Stimulated activated CD4-positive, alpha-beta T cell treated with anti-CD3 and anti-CD28 coated beads, Interleukin-1b, Interleukin-23, amount 100 ng/mL, for 48 hours (primary cell): ENCODE measurements at places on chromosomes 7 and 10.

DNA sequence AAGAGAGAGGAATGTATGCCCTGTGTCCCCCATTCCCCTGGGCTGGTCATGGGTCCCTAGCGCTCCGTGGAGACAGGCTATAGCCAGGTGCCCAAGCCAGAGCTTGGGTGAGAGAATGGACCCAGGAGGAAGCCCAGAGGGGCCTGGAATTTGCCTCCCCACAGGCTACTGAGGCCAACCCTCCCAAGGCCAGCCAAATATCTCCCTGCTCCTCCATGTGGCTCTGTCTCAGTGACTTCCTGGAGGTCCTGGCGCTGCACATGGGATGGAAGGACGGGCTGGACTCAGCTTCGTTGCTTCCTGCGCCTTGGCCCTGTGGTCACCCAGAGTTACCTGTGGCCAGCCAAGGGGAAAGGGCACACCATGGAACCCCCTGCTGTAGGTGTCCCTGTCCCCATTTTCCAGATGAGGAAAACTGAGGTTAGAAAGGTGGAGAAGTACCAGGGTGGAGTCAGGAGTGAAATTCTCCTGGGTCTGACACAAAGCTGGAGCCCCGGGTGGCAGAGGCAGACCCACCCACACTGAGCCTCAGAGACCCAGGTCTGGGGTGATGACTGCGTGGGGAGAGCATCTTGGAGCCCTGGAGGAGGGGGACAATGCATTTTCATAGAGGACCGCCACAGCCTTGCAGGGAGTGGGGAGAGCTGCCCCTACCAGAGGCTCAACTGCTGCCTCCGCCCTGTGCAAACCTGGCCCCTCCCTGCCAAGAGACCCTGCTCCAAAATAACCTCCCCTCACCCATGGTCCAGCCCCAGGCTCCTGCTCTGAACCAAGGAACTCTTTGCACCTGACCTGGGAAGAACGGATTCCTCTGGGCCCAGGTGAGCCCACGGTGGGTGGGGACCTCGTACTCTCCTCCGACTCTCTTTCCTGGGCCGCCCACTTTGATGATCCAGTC, 42.6 kb downstream of the TMEM270 start:
- DNase-seq = no peak

DNA sequence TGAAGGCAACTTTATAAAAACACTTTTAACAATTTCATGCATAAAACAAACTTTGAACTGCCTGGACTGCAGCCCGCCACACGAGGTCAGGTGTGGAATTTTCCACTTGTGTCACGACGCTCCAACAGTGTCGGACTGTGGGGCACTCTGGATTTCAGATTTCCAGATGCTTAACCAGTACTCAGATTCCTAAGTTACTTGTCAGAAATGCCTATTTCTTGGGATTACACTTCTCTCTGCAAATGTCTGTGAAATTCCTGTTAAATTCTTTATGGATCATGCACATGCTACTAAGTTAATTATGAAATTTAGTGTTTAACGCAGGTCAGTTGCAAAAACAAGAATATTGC, 473 bp upstream of the GPER1 start:
- no peak for DNase-seq

- no peak for DNase-seq
Measured at GRCh38 chr10:59279476-59279875, 82.9 kb downstream of the FAM13C start.

GRCh38 chr10:59397961-59398360, 35.6 kb upstream of the FAM13C start:
- DNase-seq = no peak

DNA sequence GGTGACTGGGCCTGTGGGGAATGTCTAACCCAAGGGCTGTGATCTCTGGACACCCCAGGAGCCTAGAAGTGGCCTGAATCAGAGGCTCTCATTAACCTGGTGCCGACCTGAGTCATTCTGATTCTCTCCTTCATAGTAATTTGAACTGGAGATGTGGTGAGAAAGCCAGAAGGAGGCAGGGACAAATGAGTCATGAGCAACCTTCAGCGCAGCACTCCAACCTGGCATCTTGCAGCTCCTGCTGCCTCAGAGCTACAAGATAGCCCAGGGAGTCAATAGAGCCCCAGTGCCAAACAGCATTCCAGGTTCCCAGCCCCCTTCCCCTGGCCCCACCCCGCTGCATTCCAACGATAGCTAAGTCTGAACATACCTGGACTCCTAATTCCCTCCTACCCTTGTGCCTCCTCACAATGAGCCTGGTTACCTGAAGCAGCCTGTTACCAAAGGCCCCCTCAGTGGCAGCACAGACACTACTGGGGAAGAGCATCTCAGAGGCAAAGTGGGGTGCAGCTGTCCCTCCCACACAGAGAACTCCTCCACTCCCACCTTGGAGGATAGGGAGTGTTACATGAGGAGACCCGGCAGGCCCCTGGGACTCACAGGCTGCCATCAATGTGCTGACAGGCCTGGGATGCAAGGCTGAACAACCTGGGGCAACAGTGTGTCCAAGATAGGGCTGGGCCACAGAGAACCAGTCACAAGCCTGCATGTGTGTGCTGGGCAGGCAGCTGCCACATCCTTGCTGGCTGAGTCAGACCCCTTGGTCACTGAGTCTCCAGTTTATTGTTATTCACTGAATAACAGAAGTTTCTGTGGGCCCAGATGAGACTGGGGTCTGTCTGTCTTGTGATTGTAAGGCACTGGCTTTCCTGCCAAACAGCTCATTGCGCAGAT, 76.8 kb upstream of the LEP start:
- DNase-seq = peak; percentile 22

DNA sequence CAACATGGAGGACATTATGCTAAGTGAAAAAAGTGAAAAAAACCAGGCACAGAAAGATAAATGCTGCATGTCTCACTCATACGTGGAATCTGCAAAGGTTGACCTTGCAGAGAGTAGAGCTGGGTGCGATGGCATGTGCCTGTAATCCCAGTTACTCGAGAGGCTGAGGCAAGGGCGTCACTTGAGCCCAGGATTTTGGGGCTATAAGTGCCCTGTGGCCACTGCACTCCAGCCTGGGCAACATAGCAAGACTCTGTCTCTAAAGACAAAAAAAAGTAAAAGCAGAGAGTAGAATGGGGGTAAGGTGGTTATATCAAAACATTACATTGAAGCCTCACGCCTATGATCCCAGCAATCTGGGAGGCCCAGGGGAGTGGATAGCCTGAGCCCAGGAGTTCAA, 22.8 kb downstream of the CBX3 start:
- DNase-seq = no peak

DNA sequence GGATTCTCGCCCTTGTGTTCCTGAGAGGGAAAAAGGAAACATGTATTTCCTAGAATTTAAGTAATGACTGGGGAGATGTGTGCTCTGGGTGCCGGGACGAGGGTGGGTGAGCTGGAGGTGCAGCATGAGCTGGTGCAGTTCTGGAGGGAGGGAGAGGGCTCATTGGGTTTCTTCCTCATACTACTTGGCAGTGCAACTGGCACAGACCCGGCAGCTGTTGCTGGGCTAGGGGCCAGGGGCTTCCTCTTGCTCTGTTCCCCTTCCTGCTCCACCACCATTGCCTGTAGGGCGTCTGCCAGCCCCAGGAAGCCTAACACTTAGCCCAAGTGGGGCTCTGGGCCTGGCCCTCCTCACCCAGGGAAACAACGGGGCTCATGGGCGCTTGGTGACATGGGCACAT, 5.9 kb downstream of the RET start:
- no peak for DNase-seq

GRCh38 chr10:31622978-31623377, 304.0 kb downstream of the ZEB1 start:
- no peak for DNase-seq

GRCh38 chr7:8058322-8058721, 89.7 kb downstream of the GLCCI1 start:
- no peak for DNase-seq

DNA sequence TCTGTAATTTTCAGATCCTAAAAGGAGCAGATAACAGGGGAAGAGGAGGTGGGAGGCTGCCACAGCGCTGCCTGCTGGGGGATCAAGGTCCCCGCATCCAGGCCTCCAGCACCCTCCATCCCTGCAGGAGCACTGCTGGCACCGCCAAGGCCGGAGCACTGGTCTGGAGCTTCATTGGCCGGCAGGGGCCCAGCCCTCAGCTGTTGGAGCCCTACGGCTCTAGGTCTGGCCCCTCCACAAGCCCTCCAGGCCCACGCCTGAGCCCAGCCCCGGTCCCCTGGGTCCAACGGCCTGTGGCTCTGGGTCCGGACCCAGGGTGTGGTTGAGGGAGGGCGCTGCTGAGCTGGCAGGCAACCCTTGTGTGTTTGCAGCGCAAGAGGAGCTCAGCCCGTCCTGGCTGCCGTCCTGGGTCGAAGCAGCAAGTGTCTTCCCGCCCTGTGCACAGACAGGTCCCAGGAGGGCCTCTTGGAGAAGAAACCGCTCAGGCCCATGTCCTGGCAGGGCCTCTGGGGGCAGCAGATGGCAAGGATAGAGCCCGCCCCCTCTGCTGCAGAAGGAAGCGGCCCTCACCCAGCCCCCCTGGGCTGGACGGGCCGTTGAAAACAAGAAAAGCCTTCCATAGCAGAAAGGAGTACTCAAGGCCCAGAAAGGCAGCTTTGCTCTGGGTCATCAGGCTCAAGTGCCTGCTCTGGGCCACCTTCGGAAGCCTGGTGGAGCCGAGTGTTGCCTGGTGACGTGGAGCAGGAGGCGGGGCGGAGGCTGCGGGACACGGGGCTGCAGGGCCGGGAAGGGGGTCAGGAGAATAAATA, 54.3 kb upstream of the TNRC18 start:
- no peak for DNase-seq

GRCh38 chr10:87053111-87053510, 33.0 kb downstream of the FAM25A start:
- DNase-seq = no peak

GRCh38 chr10:99394761-99395386, 35.5 kb downstream of the GOT1 start:
- no peak for DNase-seq

DNA sequence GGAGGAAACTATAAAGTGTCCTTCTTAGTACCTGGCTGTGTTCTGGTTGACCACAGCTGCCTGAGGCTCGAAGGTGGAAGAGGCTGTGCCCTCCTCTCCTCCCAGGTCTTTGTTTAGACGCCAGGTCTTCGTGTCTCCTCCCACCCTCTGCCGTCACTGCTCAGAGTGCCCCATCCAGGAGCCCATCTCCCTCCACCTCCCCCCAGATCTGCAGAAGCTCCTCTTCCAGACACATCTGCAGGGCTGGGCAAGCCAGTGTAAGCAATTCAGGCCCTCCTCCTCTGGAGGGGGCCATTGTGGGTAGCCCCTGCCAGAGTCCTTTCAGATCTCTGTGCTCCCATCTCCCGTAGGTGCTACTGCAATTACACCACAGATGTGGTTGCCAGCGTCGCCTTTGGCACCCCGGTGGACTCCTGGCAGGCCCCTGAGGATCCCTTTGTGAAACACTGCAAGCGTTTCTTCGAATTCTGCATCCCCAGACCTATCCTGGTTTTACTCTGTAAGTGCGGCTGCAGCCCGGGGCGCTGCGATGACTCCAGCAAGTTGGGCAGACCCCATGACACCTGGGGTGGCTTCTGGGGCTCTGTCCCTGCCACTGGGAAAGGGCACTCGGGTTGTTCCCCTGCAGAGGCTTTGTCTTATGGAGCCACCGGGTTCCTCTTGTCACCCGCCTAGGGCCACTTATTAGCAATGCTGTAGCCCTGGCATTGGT, 107.5 kb downstream of the PARP12 start:
- no peak for DNase-seq

- DNase-seq = peak; percentile 99
Measured at GRCh38 chr7:100705753-100706671, at the start of gene POP7. POP7 (plus strand) TSS chr7:100706121; CDS start chr7:100706831, 710 bp downstream.

DNA sequence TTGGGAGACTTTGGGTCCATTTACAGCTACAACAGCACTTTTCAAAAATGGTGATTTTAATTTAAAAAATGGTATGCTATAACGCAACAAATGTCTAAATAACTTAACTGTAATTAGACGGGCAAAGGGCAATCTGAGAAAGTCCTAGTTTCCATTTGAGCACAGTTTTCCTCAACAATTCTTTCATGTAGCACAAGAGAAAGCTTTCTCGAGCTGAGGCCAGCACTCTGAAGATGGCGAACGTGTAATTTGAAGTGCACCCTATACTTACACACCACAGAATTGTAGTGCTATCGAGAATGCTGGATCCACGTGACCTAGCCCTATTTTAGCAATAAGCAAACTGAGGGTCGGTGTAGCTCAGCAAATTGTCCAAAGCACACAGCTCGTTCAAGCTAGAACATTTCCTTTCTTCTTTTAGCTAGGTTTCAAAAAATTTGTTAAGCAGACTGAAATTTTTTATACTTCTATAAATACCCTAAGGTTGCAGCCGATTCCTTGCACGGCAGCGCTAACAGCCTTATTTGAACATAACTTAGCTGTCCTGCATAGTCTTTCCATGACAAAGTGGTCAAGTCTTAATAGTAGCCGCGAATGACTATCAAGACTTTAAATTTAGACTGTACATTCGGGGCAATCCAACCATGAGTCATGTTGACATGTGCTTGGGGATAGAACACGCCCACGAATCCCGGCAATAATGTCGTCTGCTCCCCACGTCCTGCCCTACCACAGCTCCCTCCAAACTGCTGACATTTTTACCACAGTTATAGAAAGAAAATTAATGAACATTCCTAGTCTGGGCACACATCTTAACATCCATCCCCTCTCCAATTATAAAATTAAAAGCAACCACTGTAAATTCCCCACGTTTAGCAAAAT, 10.0 kb downstream of the KLF6 start:
- DNase-seq = no peak

DNA sequence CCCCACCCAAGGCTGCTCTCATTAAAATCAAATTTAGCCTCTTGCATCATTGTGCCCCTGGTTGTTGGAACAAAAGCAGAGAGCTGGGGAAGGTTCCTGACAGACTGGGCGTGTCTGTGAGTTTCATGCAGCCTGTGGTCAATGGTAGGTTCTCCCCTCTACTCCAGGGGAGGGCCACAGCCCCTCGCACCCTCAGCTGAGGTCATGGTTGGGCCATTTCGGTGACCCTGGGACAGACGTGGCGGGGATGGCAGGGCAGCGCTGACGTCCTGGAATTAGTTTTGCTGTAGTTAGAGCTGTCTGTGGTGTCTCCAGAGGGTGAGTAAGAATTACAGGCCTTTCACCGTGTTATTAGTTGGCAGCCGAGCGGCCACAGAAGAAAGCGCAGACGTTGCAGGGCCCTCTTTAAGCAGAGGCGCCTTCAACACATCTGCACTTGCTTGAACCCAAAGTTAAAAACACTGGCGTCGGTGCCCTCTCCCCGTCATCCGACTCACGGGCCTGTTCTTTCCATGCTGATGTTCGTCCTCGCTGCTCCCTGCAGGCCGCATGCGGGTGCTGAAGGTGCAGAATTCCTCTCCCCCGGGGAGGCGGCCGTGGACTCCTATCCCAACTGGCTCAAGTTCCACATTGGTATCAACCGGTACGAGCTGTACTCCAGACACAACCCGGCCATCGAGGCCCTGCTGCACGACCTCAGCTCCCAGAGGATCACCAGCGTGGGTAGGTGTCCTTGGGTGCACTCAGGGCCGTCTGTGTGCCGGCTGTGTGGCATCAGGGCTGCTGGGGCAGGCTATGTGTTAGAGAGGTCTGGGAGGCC, 2.8 kb downstream of the FAM20C start:
- no peak for DNase-seq

- peak; percentile 4 for DNase-seq
Measured at GRCh38 chr7:34675749-34676374, 17.8 kb downstream of the NPSR1 start.

- no peak for DNase-seq
Measured at GRCh38 chr7:155348806-155349205, 51.1 kb downstream of the INSIG1 start.

- no peak for DNase-seq
Measured at GRCh38 chr7:69651101-69651590, 52.9 kb downstream of the AUTS2 start.
